ENCODE measurements at places on chromosomes 6 and 20.

GRCh38 chr6:117397536-117398227 is 28.1 kb downstream of the ROS1 start:
- H3K4me1 ChIP-seq: peaks cover 3% of the 10 kb centered on the region
- H3K4me3 ChIP-seq: no peak overlapping the region
- no peaks in the 10 kb centered on the region for H3K36me3 ChIP-seq
- peaks cover 4% of the 10 kb centered on the region for H3K27me3 ChIP-seq
- no peak for DNase-seq
- no peak overlapping the region for H3K27ac ChIP-seq

DNA sequence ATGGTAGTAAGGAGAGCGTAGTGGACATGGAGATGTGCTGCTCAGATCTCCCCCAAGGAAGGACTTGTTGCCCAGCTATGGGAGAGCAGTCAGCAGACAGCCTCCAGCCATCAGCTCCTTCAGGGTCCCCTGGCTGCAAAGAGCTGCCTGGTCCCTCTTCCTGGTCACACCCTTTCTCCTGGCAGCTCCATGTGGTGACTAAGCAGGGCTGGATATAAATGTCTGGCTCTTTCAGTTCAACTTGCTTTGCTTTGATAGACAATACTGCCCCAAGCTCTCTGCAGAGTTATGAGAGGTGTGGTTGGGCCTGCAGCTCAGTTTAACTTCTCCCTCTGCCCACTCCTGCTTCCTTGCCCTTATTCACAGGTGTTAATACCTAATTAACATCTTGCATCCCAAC is 64.1 kb upstream of the DDR1 start:
- no peaks in the 10 kb centered on the region for H3K4me1 ChIP-seq
- H3K4me3 ChIP-seq: no peak overlapping the region
- peaks cover 6% of the 10 kb centered on the region for H3K27me3 ChIP-seq

DNA sequence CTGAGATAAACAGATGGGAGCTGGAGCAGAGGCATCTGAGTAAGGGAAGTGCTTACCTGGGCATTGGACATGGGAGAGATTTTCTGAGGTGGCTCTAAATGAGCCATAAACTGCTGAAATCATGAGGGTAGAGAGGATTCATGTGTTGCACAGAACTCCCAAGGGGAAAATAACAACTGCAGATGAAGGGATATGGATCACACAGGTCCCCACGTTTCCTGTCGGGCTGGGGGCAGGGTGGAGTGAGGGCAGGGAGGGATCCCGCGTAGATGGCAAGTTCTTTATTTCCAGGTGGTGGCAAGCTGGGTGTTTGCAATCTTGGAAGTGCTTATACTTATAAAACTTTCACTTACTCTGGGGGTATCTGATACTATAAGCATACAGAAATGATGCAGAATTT is 422.6 kb upstream of the FLRT3 start:
- peaks cover 5% of the 10 kb centered on the region for H3K4me1 ChIP-seq
- no peak overlapping the region for H3K27ac ChIP-seq
- H3K4me3 ChIP-seq: no peak overlapping the region
- no peak for DNase-seq

- H3K36me3 ChIP-seq: no peaks in the 10 kb centered on the region
- no peak for DNase-seq
- no peak overlapping the region for H3K27ac ChIP-seq
- H3K4me3 ChIP-seq: no peak overlapping the region
- H3K27me3 ChIP-seq: peaks cover 10% of the 10 kb centered on the region
These were observed 15.1 kb upstream of the APMAP start for GRCh38 chr20:25007491-25008305.

GRCh38 chr6:52994031-52994838 is 849 bp downstream of the GSTA4 start:
- H3K27me3 ChIP-seq: peaks cover 22% of the 10 kb centered on the region
- peaks cover 5% of the 10 kb centered on the region for H3K36me3 ChIP-seq
- no peak for DNase-seq
- peak overlapping the region; percentile 96 for H3K4me3 ChIP-seq
- H3K27ac ChIP-seq: peak overlapping the region; percentile 99

DNA sequence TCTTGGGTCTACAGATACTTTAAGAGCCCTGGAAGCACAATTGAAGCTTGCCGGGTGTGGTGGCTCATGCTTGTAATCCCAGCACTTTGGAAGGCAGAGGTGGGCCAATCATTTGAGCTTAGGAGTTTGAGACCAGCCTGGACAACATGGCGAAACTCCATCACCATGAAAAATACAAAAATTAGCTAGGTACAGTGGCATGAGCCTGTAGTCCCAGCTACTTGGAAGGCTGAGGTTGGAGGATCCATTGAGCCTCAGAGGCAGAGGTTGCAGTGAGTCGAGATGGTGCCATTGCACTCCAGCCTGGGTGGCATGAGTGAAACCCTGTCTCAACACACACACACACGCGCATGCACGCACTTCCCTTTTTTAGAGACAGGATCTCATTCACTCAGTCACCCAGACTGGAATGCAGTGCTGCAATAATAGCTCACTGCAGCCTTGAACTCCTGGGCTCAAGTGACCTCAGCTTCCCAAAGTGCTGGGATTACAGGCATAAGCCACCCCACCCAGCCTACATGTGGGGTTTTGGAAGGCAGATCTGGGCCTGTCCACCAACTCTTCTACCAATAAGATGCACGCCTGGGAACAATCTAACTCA is 182.5 kb upstream of the JARID2 start:
- peaks cover 11% of the 10 kb centered on the region for H3K4me1 ChIP-seq
- no peak overlapping the region for H3K4me3 ChIP-seq
- H3K27me3 ChIP-seq: peaks cover 4% of the 10 kb centered on the region
- no peak for DNase-seq
- H3K27ac ChIP-seq: no peak overlapping the region

DNA sequence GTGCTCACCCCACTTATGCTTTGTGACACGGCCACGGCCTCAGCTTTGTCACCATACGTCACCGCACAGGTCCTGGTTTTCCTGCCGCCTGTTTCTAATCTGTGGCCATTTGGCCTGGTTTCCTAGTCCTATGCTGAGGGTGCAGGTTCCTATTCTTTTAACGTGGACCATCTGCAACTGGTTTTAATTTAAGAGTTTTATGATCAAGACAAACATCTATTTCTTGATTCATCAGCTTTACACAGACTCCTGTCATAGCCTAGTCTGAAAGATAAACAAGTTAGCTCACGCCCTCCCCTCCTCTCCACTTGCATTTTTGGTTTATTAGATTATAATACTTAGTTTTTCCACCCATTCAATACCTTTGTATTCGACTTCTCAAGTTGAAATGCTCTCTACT is 97.5 kb upstream of the RPS6KA2 start:
- no peak overlapping the region for H3K27ac ChIP-seq
- no peaks in the 10 kb centered on the region for H3K36me3 ChIP-seq
- H3K4me3 ChIP-seq: no peak overlapping the region

DNA sequence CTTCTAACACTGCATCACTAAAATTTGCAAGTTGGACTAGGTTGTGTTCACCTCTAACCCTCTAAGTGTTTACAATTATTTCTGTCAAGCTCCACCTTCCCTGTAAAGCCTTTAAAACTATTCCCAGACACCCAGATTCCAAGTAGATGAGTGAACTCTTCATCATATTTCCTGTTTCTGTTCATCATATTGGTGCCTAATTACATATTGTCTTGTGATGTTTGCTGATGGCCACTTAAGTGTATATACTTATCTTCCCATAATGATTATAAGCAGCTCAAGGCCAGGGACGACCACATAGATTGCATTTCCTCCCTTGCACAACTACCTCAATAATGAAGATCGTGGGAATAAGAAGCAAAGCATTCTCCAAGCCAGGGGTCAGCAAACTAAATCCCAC is 16.8 kb downstream of the TNFRSF21 start:
- H3K4me3 ChIP-seq: no peak overlapping the region
- peaks cover 3% of the 10 kb centered on the region for H3K4me1 ChIP-seq
- H3K36me3 ChIP-seq: no peaks in the 10 kb centered on the region
- no peak overlapping the region for H3K27ac ChIP-seq
- DNase-seq: no peak
- peaks cover 2% of the 10 kb centered on the region for H3K27me3 ChIP-seq

GRCh38 chr6:41850861-41851260 is 44.3 kb downstream of the USP49 start:
- no peaks in the 10 kb centered on the region for H3K4me1 ChIP-seq
- no peak for DNase-seq
- H3K27me3 ChIP-seq: no peaks in the 10 kb centered on the region
- no peak overlapping the region for H3K4me3 ChIP-seq

DNA sequence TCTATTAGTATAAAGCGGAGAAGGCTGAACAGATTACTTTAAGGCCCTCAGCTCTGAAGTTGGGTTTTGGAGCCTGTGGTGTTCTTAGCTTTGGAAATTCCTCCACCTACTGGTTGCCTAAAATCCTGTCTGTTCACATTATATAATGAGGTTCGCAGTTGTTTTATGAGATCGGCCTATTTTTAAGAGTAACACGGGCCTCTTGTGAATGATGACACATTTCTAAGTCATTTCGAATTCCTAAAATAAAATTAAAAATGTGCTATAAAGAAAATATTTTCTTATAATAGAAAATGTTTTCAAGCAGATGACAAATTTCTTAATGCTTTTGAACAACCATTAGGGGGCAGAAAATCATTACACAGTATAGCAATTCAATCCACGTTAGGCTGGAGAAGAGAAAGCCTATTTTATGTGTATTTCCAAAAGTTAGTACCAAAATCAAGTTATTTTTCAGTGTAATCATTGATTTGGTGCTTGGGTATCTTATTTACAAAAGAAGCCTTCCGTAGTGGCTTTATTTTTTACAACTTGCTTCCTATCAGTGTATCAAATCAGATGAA is 15.8 kb upstream of the FAM8A1 start:
- H3K27ac ChIP-seq: no peak overlapping the region
- H3K27me3 ChIP-seq: peaks cover 5% of the 10 kb centered on the region
- no peak overlapping the region for H3K4me3 ChIP-seq
- no peak for DNase-seq

GRCh38 chr20:53657732-53658131 is 64.1 kb upstream of the ZNF217 start:
- H3K36me3 ChIP-seq: no peaks in the 10 kb centered on the region
- peaks cover 2% of the 10 kb centered on the region for H3K27me3 ChIP-seq
- DNase-seq: no peak
- H3K27ac ChIP-seq: no peak overlapping the region

- H3K27me3 ChIP-seq: no peaks in the 10 kb centered on the region
- DNase-seq: no peak
- no peak overlapping the region for H3K27ac ChIP-seq
- no peaks in the 10 kb centered on the region for H3K4me1 ChIP-seq
- no peak overlapping the region for H3K4me3 ChIP-seq
These were observed 10.2 kb downstream of the SMPDL3A start for GRCh38 chr6:122799140-122799745.

DNA sequence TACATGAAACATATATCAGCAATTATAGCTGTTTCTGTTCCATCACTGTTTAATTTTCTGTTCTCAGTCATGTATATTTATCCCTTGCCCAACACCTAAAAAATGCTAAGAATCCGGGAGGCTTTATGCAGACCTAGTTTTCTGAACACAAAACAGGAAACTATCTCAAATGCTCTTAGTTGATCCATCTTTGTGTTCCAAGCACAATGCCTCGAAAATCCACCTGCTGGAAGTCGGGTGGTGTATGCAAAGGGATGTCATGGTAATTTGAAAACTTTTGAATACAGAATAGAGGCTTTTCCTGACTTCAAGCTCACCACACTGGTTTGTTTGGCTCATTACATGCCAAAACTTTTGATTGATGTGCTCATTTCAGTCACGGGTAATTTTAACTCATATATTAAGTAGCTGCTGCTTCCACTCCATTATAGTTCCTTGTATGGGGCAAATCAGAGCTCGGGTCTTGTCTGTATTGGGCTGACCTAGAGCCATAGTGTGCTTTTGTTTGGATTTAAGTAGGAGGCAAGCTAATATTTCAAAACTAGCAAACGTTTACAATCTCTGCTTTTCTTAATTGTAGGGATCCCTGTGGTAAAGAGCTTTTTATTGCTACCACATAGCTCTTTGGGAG is 646.5 kb upstream of the EPHA7 start:
- no peaks in the 10 kb centered on the region for H3K27me3 ChIP-seq
- no peaks in the 10 kb centered on the region for H3K36me3 ChIP-seq
- DNase-seq: no peak

DNA sequence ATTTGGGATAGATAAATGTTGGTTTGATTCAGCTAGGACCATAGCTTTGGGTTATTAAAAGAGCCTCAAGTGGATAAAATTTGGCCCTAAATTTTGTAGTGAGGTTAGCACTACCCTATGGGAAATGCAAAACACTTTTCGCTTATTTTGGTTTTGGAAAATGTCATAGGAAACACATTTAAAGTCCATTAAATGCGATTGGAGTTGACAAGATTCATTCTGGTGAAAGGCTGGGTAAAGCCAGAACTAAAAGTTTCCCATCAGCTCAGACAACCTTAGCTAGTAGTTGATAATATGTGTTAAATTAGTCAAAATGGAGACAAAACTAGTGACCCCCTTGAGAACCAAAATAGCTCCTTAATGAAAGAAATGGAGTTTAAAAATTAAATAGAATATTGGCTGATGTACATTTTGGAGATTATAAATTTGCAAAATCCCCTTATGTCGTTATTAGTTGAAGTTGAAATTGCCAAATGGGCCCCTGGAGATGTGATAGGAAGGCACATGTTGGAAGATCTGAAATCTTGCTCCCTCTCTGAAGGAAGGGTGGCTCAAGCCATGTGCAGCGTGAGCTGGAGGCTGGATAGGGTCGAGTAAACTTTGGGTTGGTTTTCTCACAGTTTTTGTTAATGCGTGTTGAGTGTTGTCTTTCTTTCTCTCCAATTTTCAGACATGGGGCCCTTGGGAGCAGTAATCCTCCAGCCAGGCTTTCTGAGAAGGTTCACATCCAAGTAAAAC is 72.8 kb downstream of the CD83 start:
- H3K27me3 ChIP-seq: peaks cover 1% of the 10 kb centered on the region
- DNase-seq: no peak
- no peaks in the 10 kb centered on the region for H3K36me3 ChIP-seq
- H3K27ac ChIP-seq: no peak overlapping the region
- H3K4me3 ChIP-seq: no peak overlapping the region

GRCh38 chr6:41878246-41878645 is 16.9 kb downstream of the USP49 start:
- H3K4me3 ChIP-seq: no peak overlapping the region
- H3K27me3 ChIP-seq: no peaks in the 10 kb centered on the region
- H3K36me3 ChIP-seq: no peaks in the 10 kb centered on the region
- H3K27ac ChIP-seq: no peak overlapping the region

DNA sequence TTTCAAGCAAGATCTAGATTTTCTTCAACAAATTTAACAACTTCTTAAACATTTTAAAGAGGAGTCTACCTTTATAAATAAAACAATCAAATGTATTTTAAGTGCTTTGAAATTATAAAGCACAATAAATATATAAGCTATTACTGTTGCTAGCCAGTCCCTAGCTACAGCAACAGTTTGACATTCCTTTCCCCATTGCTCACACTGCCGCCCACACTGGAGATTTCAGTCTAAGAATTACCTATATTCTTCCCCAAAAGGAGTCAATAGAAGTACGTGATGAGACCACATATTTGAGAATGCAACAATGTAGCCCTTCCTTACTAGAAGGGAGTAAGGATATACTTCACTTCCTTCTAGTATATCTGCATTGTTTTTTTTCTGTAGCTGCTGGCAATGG is 65.3 kb upstream of the RNF146 start:
- no peaks in the 10 kb centered on the region for H3K36me3 ChIP-seq
- DNase-seq: no peak
- H3K4me1 ChIP-seq: no peaks in the 10 kb centered on the region
- H3K27ac ChIP-seq: no peak overlapping the region

GRCh38 chr6:65014006-65014405 is 693.0 kb downstream of the EYS start:
- H3K27ac ChIP-seq: no peak overlapping the region
- no peak overlapping the region for H3K4me3 ChIP-seq
- H3K36me3 ChIP-seq: no peaks in the 10 kb centered on the region
- no peaks in the 10 kb centered on the region for H3K4me1 ChIP-seq

Measured in glutamatergic neuron (in vitro differentiated cells).